ENCODE measurements at places on chromosomes 7 and 10.

- DNase-seq, result no peak
These were observed 35.9 kb upstream of the HDAC9 start for GRCh38 chr7:18459484-18460245.

DNA sequence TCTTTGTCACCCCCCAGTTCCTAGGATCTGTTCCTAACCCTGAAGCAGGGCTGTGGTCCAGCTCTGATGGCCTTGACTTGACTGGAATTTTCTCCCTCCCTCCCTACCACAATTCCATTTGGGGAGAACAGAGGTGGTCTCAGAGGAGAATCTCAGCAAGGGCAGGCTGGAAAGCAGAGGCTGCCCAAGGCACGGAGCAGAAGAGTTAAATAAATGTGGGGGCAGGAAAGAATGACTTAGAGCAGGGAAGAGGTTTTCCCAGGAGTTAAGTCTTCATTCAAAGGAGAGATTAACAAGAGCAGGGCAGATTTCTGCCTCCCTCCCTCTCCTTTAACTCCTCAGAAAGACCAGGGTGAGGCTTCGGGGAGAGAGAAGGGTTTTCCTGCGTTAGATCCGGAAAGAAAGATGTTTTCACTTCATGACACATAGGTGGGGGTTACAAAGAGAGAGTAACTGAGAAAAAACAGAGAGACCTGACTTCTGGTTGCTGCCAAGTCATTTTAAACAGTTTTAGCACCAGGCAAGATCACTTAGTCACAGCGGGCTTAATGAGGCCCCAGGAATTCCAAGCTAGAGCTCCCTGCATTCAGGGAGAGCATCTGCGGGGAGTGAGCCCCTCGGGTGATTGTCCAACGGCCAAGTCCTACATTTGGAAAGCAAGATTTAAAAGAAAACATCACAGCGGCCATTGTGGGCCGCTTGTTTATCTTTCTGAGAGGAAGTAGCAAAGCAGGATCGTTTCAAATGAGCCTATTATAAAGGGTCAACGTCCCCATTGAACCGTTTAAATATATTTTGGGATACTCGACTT, 78.7 kb downstream of the ARHGAP22 start:
- peak; percentile 75 for DNase-seq

DNA sequence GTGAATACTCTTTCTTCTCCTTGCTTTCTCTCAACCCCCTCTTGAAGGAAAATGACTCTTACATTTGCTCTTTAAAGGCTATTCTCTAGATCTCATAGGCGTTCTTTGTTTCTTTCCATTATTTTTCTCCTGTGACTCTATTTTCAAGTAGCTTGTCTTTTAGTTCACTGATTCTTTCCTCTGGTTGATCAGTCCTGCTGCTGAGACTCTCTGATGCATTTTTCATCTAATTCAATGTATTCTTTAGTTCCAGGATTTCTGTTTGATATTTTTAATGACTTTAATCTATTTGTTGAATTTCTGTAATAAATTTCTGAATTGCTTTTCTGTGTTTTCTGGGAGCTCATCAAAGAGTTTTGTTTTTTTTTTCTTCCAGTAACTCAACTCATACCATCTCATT, 397.7 kb downstream of the CNTNAP2 start:
- no peak for DNase-seq

DNA sequence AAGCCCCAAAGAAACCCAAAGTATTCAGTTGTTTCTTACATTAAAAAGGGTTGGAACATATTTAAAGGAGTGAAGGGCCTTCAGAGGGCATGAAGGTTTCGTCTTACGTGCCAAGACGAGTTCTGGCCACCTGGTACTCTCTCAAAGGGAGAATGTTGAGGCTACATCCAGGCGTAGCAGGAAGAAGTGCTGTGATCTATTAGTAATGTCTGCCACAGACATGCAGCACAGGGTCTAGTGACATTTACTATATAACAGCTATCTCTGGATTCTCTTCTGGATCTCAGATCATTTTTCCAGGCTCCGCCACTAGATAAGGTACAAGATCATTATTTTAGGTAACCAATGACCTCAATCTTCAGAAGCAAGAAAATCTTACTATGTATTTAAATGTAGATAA, 76.5 kb upstream of the ARID5B start:
- DNase-seq, result no peak

GRCh38 chr7:41882745-41883420, 180.0 kb upstream of the INHBA start:
- DNase-seq, result no peak

Measured in iris pigment epithelial cell (primary cell).